ENCODE measurements at places on chromosomes 6 and 20.

DNA sequence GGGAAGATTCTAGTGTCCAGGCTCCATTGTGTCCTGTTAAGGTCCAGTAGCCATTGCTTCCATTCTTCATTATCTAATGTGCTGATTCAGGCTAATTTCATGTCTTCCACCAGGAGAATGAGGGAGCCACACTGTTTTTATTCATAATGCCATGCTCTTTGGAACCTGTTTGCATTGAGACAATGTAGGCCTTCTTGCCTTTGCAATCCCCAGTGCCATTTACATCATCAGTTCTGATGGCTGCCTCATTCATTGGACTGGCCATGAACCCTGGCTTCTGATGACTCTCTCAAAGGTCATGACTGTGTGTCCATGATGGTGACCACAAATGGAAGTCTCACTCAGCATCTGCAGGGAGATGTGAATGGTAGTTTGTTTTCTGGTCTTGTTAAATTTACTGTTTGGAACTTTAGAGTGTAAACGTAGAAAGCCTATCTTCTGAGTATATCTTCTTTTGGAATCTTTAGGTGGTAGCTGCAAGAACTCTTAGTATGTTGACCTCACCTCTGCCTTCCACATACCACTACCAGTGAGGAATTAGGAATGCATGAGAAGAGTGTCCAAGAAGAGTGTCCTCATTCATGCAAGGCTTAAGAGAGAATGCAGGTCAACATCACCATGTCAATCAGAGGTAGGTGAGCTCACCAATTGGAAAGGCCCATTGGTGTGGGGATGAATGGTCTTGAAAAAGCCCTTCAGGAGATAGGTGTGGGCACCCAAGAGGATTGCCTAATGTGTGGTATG, 42.9 kb upstream of the ZFP64 start:
- no peak for DNase-seq

DNA sequence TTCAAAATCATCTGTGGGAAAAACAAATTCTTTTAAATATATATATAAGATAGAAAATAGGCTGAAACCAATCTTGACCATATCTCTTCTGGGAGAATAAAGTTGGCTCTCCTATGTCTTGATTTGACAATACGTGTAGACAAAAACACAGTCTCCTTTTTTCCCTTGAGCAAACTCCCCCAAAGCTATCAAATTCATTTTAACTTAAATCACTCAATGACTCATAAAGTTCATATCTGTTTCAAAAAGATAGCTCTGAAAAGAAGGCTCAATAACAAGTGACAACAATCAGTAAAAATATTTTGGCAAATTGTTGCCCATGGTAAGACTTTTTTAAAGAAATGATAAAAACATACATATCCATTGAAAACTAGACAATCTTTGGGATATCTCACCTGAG, 236.0 kb upstream of the TENT5A start:
- DNase-seq: peak; percentile 25

GRCh38 chr6:16198061-16198705, 40.2 kb upstream of the GMPR start:
- no peak for DNase-seq

DNA sequence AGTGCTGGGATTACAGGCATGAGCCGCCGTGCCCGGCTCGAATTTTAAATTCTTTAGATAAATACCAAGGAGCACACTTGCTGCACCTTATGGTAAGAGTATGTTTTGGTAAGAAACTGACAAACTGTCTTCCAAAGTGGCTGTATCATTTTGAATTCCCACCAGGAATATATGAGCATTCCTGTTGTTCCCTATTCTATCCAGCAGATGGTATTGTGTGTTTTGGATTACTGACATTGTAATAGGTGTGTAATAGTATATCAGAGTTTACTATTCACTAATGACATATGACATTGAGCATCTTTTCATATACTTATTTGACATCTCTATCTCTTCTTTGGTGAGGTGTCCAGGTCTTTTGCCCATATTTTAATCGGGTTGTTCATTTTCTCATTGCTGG, 40.5 kb downstream of the TGM6 start:
- peak; percentile 33 for DNase-seq

- no peak for DNase-seq
These were observed 52.8 kb upstream of the UST start for GRCh38 chr6:148693882-148694484.

DNA sequence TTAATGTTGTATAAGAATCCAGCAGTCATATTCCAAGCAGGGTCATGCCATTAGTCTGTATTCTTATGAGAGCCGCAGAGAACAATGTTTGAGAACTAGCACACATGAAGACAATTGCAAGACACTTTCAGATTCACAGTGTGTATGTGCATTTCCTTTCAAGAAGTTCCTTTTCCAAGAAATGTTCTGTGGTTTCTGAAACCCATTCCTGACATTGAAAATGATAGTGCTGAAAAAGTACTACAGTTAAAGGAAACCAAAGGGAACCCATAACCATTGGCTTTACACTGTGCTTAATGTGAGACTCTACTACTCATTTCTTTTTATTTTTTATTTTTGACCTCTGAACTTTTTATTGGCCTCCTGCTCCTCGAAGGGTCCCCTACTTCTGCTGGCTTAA, 4.2 kb upstream of the CALHM6 start:
- DNase-seq: no peak

DNA sequence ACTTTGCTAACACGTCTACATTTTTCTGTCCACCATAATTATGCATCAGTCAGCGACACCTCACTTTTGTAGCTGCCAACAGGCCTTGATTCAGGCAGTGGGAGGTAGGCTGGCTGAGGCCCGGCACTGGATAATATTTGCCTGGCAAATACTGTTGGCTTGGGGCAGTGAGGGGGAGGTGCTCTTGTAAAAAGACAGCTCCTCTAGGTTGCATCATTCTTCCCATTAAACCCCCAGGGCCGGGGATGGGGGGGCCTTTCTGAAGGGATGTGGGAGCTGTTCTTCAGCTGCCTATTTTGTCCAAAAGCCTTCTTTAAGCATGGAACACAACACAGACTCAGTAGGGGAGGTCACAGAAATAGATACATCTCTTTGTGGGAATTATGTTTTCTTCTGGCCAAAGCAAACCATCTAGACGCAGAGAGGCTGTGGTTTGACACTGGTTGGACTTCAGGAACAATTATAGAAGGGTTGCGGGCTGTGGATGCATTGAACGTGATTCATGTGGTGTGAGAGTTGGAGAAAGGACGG, 338.3 kb upstream of the NT5E start:
- no peak for DNase-seq

GRCh38 chr20:9200196-9200595, 131.3 kb downstream of the PLCB4 start:
- DNase-seq: peak; percentile 46

- DNase-seq: peak; percentile 45
These were observed 9.9 kb downstream of the NRN1 start for GRCh38 chr6:5996714-5997419.

GRCh38 chr20:46488451-46488850, 24.9 kb downstream of the ZNF334 start:
- DNase-seq: no peak

DNA sequence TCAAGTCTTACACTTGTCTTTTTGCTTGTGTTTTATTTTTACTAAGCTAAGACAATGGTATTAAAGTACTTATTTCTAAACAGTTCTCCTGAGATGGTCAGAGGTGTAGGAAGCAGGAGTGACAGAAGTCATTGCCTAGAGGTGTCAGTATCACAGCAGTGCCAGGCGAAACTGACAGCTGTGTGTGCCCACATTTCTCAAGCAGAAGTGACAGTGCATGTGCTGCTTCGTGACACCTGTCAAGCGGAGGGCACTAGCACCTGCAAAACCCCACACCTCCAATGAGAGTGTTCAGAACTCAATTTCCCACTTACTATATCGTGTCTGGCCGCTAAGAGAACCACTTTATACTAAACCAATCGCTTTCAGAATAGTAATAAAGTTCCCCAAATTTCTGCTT, 82.8 kb downstream of the SLC23A2 start:
- no peak for DNase-seq

DNA sequence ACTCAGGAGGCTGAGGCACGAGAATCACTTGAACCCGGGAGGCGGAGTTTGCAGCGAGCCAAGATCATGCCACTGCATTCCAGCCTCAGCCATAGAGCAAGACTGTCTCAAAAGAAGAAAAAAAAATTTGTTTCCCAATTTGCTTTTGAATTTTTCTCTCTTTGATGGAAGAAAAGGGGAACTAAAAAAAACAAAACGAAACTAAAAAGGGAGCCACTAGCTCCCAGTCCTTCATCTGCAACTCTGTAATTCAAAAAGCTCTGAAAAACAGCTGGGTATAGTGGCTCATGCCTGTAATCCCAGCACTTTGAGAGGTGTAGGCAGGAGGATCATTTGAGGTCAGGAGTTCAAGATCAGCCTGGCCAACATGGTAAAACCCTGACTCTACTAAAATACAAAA, 9.5 kb downstream of the OVOL2 start:
- DNase-seq: no peak

- DNase-seq: no peak
These were observed 243.1 kb upstream of the ADGRB3 start for GRCh38 chr6:68391953-68392352.

Data from ELR (cell line).